NCI-H1417 treated with DMSO at 0.1 percent for 48 hours (cell line): ENCODE measurements at places on chromosomes 7 and 10.

- DNase-seq: no peak
These were observed 278.2 kb downstream of the PLXDC2 start for GRCh38 chr10:20094226-20094976.

- DNase-seq: no peak
These were observed 60.2 kb downstream of the CALML3 start for GRCh38 chr10:5584895-5585516.

- DNase-seq: no peak
These were observed 26.2 kb downstream of the ADK start for GRCh38 chr10:74177140-74177677.

GRCh38 chr10:5999440-6000165 is 22.3 kb upstream of the IL15RA start:
- peak; percentile 2 for DNase-seq

DNA sequence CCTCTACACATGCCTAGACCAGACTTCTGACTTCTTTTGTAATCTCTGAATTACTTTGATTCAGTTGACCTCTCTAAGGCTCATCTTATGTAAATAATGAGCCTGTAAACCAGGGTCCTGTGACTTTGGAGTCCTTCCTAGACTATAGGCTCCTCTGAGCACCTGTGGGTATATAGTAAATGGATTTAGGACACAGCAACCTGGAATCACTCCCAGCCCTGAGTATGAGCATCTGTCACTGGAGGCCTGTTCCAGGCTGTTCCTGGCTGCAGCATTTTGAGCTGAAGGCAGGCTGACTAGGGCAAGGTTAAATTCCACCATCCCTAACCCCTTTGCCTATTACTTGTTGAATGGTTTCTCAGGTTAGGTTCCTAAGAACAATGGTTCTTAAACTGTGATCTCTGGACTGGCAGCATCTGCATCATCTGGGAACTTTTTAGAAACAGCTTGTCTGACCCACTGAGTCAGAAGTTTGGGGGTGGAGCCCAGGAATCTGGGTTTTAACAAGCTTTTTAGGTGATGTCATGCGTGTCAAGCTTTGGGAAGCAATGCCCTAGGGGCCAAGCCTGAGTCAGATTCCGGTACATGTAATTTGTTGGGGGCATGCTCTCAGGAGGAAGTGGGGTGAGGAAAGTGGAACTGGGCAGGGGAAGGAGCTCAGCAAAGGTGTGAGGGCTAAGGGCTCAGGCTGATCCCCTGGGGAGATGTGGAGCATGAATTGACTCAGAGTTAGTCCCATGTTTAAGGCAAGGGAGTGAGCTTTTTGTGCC is 28.2 kb downstream of the MINDY4 start:
- no peak for DNase-seq

- no peak for DNase-seq
These were observed 261.7 kb upstream of the SEMA3C start for GRCh38 chr7:81180573-81180972.

DNA sequence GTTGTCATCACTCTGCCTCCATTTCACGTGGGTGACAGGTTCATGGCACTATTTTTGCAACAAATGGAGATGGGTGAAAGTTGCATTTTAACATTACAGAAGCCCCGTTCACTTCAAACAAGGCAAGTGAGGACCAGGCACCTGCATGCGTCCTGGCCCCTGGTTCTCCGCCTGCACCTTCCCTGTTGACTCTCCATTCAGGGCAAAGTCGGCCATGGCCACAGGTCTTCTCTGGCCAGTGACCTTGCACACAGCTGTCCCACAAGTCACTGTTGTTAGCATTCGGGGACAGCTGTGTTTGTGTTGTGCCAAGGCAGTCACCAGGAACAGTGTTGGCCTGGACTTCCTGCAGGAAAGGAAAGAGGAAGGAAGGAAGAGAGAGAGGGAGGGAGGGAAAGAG is 554.9 kb downstream of the TCERG1L start:
- no peak for DNase-seq

GRCh38 chr10:10855151-10855581 is 162.5 kb upstream of the CELF2 start:
- DNase-seq: no peak

GRCh38 chr10:59868696-59869593 is 37.4 kb downstream of the CCDC6 start:
- no peak for DNase-seq

- no peak for DNase-seq
These were observed 32.5 kb downstream of the MXI1 start for GRCh38 chr10:110239892-110240291.

DNA sequence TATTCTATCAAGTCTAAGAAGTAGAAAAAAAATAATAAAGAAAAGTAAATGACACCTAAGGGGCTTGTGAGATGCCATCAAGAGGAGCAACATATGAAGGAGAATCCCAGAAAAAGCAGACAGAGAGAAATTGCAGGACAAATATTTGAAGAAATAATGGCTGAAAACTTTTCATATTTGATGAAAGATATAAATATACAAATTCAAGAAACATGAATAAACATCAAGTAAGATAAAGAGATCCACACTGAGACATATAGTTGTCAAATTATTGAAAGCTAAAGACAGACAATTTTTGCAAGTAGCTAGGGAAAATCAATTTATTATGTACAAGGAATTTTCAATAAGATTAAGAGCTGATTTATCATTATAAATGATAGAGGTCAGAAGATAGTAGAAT is 558.0 kb downstream of the ZWINT start:
- DNase-seq: no peak

DNA sequence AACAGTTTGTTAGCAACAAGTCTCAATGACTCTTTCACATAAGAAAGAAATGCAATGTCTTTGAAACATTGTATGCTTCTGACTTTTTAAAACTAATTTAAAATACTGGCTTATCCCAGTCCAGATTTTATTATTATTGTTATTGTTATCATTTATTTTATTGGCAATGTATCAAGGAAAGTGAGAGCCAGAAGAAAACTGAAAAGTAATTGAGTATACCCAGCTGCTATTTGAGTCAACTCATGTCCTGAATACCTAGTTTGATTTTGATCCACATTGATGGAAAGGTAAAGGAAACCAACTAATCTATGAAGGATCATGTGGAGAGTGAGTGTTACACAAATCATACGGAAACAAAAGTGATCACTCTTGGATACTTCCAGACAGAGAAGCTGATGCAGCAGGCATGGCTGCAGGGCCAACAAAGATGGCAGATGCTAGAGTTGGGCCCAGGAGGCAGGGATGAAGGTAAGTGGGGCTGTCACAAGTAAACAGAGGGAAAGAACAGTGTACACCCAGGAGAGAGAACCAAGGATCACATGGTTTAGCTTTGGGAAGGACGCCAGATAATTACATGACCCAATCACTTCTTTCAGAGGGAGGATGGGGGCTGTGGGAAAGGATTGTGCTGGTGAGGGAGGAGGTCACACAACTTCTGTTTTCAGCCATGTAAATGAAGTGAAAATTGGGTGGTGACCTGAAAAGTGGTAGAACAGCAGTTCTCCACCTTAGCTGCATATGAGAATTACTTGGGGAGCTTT is 179.2 kb upstream of the NAMPT start:
- no peak for DNase-seq

GRCh38 chr10:6817770-6818169 is 237.7 kb upstream of the PRKCQ start:
- no peak for DNase-seq

GRCh38 chr10:24894728-24895127 is 57.7 kb downstream of the PRTFDC1 start:
- DNase-seq: no peak

- no peak for DNase-seq
These were observed 12.5 kb upstream of the TSPAN15 start for GRCh38 chr10:69438536-69439349.

DNA sequence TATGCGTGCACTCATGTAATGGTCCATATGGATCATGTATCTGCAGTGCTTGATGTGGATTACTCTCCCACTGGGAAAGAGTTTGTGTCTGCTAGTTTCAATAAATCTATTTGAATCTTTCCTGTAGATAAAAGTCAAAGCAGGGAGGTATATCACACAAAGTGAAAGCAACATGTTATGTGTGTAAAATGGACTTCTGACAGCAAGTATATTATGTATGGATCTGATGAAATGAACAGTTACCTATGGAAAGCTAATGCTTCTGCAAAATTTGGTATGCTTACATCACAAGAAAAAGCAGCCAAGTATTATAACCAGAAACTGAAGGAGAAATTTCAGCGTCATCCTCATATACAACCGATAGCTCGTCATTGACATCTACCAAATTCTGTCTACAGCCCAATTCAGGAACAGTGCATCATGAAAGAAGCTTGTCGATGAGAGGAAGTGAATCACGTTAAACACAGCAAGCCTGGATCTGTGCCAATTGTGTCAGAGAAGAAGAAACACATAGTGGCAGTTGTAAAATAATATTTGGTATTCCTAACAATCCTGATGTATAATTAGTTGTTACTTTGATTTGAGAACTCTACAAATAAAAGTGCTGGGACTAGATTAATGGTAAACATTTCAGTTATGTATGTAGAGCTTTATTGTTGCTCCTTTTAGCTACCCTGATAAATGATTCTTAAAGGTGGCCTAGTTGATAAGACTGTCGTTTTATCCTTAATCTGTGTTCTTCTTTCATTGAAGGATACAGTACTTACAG is 14.2 kb upstream of the SYPL1 start:
- DNase-seq: peak; percentile 27

DNA sequence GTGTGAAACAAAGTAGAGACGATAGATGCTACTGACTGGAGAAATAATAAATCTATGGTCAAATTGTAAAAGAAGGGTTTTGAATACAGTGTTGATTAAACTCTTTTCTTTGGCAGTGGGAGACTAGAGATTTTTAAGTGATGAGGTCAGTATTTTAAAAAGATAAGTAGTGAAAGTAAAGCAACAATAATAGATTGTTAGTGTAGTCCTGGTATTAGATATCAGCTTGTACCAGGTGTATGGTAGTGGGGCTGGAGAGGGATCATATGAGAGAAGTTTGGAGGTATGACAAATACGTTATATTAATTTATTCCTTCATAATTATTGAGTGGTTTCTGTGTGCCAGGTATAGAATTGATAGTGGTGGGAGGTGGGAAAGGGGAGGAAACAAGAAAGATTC is 25.2 kb downstream of the PHTF2 start:
- DNase-seq: no peak

DNA sequence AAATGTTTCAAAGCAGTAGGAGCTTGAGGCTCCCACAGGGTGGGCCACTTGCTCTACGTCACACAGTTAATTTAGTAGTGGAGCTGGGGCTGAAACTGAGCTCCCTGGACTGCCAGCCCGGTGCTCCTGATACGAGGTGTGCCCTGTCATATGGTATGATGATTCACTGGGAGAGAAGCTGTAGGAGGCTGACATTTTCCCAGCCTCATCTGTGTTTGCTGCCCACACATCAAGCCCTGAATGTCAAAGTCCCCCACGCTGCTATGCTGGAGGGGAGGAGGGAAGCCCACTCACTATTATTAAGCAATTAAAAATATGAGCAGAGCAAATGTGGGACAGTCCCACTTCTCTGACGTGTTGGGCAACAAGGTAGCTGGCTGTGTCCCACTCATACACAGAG is 81.2 kb upstream of the SORCS3 start:
- DNase-seq: no peak
